ENCODE measurements at places on chromosomes 4 and X.

DNA sequence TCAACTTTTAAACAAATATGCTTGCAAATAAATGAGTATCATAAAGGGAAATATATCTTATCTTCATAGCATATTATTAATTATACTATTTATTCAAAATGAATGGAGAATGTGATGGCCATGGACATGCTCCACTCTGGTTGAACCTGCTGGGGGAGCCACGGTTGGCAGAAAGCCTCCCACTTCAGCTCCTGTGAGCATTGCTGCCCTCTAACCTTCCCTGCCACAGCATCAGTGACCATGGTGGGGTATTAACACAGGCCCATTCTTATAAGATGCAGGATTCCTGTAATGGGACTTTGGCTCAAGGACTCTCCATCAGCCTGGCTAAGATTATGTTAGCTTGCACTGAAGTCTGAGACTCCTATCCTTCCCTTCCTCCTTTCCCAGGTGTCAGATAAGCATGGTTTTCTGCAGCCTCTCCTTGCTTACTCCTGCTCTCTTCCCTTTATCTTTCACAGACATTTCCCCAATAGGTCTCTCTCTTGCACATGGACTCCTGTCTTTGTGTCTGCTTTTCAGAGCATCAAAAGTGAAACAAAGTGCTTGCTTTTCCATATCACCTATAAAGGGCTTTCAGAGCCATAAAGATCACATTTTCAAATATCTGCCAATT lies 4.9 kb upstream of the ABRAXAS1 start:
- no peak for DNase-seq

- DNase-seq: no peak
Observed at GRCh38 chr4:244471-244870, 60.8 kb downstream of the ZNF732 start.

DNA sequence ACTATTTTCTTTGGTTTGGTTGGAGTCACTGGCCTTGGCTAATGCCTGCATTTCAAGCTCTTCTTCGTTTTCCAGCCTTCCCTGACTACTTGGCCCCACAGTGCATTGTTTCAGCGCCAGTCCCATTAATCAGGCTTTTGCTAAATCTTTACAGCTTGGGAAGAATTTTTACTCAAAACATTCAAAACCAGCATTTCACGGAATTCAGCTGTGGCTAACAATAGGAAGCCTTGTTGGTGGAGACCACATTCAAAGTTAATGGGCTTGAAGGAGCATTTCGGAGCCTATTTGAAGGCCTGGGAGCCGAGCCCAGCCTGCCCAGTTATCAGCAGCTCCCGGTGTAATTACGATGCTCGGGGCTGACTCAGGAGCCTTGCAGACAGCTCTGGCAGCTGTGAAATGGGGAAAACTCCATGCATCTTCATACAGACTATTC lies 30.8 kb upstream of the VCX2 start:
- DNase-seq: no peak

- DNase-seq: no peak
Observed at GRCh38 chr4:2296631-2297601, 35.0 kb upstream of the MXD4 start.

- DNase-seq: no peak
Observed at GRCh38 chr4:150583287-150584110, 1.5 kb downstream of the MAB21L2 start.

DNA sequence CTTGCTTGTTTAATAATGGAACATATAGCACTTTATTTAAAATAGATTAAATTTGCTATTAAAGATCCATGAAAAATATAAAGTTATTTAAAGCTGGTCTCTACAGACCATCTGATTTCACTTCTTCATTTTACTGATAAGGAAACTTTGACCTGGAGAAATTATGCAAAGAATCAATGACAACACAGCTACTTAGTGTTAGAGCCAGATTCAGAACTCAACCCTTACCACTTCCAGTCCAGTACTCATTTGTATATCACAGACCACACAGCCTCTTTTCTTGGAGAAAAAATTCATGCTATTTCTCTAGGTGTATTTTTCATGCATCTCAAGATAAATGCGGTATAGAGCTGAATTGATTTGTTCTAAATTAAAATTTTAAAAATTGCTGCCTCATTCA lies 34.0 kb downstream of the WDFY3 start:
- no peak for DNase-seq

GRCh38 chrX:77174680-77175519 lies 272.3 kb upstream of the FGF16 start:
- no peak for DNase-seq

DNA sequence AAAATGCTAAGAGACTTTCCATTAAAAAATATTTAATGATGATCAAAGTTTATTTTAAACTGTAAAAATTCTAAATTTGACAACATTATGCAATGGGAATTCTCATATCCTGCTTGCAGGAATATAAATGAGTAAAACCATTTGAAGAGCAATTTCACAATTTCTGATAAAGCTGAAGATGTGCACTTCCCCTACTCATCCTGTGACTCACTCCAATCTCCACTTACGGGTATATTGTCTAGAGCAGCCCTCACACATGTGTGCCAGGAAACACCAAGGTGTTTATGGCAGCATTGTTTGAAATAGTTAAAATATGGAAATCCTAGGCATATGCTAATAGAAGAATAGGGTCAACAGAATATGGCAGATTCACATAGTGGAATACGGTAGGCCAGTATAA lies 158.4 kb downstream of the PDHA2 start:
- DNase-seq: no peak

- DNase-seq: no peak
Observed at GRCh38 chrX:38513112-38513742, 48.1 kb upstream of the TSPAN7 start.

DNA sequence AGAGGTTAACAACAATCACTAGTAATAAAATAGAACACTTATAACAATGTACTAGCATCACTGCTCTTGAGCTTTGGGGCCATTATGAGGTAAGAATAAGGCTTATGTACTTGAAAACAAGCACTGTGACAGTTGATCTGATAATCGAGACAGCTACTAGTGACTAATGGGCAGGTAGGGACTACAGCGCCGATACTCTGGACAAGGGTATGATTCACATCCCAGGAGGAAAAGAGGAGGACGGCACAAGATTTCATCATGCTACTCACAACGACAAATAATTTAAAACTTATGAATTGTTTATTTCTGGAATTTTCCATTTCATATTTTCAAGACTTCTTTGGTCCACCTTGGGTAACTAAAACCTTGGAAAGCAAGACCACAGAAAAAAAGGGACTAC lies 62.3 kb downstream of the FAM184B start:
- no peak for DNase-seq

GRCh38 chrX:3450881-3451570 lies 104.6 kb upstream of the MXRA5 start:
- no peak for DNase-seq

- no peak for DNase-seq
Observed at GRCh38 chr4:121034017-121034416, 38.3 kb downstream of the NDNF start.

DNA sequence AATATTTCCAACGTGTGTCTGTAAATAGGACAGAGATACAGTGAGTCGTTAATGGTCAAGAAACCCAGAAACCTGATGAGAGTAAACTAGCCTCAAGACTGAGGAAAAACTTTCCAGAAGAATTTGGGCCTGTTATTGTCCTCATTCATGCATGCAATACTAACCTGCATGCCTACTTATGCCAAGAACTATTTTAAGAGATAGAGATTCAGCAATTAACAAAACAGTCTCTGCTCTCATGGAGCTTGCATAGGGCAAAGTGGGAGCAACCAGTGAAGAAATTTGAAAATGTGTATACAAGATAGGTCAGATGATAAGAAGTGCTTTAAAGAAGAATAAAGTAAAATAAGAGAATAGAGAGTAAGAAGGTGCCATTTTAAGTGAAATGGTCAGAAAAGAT lies 66.1 kb upstream of the FRG1 start:
- no peak for DNase-seq

DNA sequence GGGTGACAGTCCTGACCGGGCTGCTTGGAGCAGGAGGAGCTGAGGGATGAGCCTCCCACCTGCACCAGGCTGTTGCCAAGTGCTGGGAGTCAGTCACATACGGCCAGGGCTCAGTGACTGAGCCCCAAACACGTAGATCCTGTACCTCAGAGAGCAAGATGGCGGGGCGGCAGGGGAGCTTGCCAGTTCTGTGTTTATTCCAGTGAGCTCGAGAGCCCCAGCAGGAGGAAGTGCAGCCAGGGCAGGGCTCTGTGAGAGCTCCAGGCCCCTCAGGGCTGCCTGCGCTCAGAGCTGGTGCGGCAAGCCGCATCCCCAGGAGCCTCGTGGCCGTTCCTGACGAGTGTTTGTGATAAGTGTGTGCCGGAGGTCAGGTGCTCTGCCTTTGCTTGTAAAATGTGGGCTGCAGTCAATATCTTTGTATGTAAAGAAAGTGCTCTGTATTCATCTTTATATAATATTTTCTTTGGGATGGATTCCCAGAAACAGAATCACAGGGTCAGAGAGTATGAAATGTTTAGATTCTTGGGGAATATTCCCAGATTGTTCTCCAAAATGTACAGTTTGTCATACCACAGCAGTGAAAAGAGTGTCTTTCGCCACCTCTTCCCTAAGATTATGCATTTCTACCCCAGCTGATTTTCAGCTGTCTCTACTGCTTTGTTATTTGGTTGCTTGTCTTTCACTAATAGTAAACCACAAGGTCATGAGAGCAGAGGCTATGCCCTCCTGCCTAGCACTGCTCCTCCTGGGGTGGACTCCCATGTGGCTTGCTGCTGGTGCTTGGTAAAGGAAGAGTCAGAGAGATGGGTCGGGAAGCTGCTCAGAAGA lies 50.3 kb downstream of the NELFA start:
- DNase-seq: no peak

- no peak for DNase-seq
Observed at GRCh38 chr4:169269916-169270809, 593 bp downstream of the SH3RF1 start.

DNA sequence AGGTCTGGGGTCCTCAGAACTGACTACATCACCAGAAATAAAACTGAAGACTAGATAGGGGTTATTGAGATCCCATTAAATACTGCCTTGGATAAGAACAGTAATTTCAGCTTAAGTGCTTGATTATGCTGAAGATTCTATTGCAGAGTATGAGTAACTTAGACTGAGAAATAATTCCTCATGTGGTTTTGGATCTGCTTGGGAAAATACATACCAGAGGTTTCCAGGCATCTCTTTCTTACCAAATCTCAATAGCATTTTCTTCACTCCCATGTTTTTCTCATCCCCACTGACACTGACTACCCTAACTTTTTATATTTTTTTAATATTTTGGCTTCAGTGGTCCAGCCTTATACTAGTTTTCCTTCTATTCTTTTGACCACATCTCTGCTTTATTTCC lies 92.0 kb upstream of the TEX13D start:
- no peak for DNase-seq

DNA sequence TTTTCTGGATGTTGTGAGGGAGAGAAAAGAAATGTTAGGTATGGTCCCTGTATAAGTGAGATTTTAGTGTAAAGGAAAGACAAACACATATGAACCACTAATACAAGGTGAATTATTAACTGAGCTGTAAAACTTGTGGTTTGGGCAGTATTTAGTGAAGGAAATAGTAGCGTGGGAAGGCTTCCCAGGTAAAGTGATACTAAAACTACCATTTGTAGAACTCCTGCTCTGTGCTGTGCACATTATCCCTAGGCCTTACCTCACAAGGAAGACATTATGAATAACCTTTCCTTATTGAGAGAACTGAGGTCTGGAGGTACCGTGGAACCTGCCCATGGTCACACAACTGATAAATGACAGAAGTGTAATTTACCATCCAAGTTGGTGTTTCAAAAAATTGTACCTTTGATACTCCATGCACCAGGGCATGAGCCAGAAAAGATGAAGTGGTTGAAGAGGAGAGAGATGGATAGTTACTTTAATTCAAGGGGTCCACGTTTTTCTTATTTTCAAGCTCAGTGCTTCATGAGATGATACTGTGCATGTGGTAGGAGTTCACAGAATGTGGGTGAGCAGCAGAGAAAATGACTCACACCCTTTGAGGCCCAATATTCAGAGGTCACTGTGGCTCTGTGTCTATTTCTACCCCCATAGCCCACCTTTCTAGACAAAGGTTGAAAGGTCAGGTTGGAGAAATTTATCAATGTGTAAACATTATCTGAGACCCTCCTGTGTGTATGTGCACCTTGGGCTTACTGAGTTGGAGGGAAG lies 2.6 kb upstream of the VSIG4 start:
- DNase-seq: no peak

- no peak for DNase-seq
Observed at GRCh38 chrX:115266300-115266699, 23.2 kb upstream of the LUZP4 start.

DNA sequence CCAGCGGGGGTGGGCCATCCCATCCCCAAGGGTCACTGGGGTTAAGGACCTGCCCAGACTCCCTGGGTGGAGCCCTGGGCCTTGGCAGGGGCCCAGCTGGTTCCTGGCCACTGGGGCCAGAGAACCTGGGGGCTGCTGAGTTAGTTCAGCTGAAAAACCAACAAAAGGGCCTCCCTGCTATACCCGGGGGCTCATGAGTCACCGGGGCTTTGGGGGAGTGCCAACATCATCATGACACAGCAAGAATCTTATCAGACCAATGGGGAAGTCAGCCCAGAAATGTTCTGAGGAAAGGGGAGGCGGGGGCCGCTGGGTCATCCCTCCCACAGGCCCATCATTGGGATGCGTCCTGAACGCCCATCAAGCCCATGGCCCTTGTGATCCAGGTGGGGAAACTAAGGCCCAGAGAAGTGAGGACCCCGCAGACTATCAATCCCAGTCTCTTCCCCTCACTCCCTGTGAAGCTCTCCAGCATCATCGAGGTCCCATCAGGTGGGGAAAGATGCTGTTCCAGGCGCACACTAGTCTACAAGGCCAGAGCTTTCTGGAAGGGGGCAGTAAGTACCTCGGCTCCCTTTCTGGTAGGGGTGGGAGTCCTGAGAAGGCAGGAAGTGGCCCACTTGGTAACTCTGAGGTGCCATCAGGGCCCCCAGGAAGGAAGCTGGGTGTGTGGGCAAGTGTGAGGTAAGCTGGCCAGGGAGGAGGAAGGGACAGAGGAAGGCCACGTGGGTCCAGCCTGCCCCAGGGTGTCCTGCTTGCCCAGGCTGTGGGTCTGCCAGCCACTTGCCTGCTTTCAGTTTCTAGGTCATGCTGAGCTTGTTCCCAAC lies 4.5 kb downstream of the G6PD start:
- no peak for DNase-seq

GRCh38 chrX:24465532-24465865 lies 413 bp downstream of the PDK3 start:
- no peak for DNase-seq

GRCh38 chrX:32137525-32137924 lies 1065.7 kb upstream of the FTHL17 start:
- no peak for DNase-seq

GRCh38 chr4:51906167-51906958 lies 63.4 kb downstream of the DCUN1D4 start:
- DNase-seq: no peak

DNA sequence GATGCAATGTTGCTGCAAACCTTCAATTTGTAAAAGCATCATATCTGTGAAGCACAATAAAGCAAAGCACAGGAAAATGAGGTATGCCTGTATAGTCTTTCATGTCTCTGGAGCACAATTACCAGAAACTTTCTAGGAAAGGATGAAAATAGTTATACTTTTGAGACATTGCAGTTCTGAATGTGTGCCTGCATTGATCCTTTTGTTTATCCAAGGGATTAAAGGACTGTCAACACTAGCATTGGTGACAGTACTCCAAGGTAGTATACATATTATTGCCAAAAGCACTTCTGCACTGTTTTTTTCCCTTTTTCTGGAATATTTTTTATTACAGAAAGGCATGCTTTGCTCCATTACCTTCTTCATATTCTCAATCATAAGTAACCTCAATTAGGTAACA lies 476.0 kb downstream of the GABRG1 start:
- no peak for DNase-seq

Measured in esophagus muscularis mucosa (tissue), 4 donors.